ENCODE measurements at places on chromosomes 12 and 14.

- no peak for DNase-seq
Observed at GRCh38 chr14:74586681-74587362, 25.2 kb downstream of the LTBP2 start.

DNA sequence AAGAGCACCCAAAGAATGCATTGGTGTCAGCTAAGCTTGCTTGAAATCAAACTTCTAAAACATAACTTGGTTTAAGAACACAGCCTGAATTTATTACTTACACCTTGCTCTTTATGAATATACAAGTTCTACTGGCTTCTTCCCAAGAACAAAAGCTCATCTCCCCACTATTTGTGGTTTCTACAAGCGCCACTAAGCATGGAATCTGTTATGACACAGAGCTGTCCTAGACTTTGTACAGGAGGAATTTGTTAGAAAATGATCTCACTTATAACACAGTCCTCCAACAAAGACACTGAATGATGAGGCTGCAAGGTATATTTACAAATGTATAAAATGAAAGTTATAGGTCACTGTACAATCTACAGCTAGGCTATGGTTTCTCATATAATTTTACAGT is 452.1 kb downstream of the BCAT1 start:
- DNase-seq, result no peak

DNA sequence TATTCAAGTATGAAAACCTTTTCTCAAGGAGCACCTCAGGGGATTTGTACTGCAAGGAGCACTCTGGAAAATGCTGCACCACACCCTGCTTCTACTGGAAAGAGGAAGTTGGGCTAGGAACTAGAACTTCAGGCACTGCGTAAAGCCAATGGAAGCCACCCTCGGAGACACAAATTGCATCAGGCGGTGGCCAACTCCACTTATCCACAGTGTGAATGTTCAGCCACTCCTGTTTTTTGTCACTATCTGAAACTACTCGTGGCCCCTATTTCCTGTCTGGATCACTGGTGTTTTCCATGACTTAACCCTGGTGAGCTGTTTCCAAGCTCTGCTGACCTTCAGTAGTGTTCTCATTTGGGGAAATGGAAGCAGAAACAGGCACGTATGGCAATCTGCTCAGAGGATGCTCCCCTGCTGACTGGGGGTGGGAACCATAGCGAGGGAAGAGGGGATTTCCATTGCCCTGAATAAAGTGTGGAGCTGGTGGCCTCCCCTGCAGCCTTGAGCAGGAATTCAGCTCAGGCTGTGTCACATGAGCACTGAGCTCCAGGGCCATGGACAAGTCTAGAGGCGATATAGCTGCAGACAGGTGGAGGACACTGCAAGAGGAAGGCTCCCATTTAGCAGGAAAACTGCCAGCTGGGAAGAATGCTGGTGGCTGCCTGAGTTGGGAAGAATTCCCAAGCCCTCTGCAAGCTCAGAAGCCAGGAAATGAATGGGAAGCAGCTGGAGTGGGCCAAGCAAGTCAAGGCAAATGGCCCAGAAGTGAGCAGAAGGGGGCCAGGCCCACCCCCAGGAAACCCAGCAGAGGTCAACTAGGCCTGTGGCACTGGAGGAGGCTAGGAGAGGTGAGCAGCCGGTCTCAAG is 50.5 kb upstream of the RAP1B start:
- DNase-seq, result no peak

DNA sequence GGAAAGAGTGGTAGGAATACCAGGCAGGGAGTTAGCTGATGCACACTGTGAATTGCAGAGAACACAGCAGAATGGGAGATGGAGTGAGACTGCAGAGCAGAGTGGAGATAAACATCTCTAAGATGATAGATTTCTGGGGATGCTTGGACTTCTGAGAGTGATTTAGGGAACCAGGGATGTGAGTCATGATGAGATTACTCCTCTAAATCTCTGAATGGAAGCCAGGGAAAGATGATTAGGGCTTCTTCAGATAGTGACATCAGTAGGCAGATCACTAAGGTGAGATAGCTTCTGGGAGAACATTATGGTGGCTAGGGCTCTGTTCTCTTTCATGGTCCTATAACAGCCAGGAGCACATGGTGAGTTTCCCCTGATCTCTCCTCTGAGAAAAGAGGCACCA is 501.5 kb upstream of the USP15 start:
- no peak for DNase-seq

DNA sequence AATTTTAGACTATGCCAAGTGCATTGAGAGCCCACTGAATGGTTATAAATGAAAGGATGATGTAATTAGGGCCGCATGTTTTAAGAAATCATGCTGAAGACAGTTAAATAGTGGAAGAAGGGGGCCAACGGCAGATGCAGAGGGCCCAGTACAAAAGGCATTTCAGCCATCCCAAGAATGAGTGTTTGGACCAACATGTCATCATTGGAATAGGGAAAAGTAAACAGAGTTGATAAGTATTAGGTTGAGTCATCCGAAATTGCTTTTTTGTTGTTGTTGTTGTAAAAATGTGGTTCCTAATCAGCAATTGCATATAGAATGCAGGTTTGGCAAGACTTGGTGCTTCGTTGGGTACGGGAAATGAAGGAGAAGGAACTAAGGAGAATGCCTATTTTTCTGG is 29.5 kb downstream of the BMP4 start:
- DNase-seq, result no peak

GRCh38 chr12:123119808-123120207 is 31.1 kb downstream of the PITPNM2 start:
- no peak for DNase-seq

- DNase-seq, result no peak
Observed at GRCh38 chr12:24900196-24900595, 48.7 kb downstream of the BCAT1 start.

DNA sequence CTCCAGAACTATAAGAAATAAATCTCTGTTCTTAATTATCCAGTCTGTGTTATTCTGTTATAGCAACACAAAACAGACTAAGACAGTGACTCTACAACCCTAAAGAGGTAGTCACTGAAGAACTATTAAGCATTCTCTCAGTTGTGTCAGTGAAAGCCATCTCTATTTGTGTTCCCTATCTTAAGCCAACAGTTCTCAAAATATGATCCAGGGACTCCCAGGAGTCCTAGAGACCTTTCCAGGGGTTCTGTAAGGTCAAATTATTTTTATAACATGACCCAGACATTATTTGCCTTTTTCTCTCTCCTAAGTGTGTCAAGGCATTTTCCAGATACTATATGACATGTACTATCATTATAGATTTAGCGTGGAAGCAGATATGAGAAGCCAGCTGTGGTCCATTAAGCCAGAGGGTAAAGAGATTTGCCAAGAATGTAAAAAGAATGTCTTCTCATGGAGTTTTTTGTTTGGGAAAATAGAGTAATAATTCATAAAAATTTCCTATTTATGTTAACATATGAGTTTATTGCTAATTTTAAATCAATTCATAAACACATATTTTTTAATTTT is 315.8 kb downstream of the RGS6 start:
- no peak for DNase-seq

DNA sequence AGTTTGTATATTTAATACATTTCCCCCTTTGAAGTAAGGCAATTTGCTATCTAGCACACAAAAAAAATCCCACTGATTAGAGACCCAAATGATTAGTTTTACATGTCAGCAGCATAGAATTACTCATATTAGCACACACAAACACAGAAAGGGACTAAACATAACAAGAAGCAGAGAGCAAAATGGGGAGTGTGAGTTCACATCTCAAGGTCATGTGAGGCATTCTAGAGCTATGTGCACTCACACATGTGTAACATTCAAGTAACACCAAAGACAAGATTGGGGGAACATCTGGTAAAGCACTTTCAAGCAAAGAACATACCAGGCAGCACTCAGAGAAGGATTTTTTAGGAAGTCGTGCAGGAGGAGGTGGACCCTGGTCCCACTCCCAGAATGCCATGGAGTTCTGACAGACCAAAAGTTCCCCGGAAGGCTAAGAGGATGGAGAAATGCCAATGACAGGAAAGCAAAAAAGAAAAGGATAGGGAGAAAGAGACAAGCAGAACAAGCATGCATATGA is 105.8 kb upstream of the SINHCAF start:
- no peak for DNase-seq

GRCh38 chr12:131196220-131196619 is 242.5 kb downstream of the ADGRD1 start:
- no peak for DNase-seq

DNA sequence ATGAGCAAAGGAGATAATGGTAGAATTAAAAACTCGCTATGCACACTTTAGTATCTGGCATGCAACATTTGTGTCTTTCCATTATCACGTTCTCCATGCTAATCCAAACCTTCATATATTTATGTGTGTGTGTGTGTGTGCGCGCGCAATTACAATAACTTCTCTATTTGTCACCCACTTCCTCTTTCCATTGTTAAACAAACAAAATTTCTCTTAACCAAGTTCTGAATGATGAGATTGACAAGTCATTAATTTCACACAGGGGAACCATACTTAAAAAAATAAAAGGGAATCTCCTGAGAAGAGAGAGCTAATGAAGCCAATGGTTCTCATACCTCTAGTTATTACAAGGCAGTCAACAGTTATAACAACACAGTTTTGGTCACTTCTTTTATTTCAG is 575.9 kb upstream of the MDGA2 start:
- DNase-seq, result no peak

DNA sequence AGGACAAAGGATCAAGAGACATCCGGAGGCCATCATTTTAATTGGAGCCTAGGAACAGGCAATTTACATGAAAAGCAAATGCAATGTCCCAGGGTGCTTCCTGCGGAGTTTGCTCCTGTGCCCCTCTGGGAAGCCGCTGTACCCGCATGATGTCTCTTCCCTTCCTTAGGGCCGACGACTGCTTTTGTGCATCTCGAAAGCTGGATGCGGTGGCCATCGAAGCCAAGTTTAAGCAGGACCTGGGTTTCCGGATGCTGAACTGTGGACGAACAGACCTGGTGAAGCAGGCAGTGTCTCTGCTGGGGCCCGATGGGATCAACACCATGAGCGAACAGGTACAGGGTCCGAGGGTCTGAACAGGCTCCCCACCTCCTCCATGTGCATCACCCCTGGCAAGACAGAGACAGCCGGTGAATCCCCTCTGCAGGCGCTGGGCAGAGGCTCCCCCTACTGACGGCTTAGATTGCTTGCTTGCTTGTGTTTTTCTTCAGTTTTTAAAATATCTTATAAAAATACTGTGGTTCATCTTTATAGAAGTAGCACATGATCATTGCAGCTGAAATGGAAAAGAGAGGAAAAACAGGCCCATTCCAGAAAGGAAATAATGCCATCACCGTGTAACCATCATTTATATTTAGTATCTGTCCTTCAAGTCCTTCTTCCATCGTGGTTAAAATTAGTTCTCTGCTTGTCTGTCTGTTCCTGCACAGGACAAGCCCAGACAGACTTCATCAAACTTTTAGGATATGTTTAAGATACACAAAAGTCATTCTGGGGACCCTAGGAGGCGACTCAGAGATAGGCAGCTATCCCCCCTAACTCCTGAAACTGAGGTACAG is 75.4 kb upstream of the PWP1 start:
- no peak for DNase-seq

DNA sequence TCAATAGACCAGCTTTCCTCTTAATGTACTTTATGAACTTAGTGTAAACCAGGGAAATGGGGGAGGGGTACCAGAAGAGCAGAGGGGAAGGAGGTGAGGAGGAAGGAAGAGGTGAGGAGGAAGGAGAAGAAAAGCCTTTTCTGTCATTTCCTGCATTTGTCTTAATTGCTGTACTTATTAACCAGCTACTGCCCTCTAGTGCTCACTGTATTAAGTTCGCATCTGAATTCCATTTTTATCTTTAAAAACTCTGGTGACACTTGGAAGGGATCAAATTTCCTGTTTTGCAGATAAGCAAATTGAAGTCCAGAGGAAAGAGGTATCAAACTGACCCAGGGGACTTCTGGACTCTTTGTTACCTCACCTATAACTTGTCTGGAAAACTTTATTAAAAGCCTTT is 22.2 kb downstream of the MANSC1 start:
- no peak for DNase-seq

Data from NK-92 treated with Interleukin-12 subunit alpha and Interleukin-12 subunit beta, amount 100 ng/mL, for 24 hours (cell line).